Large intestine (tissue), 12 donors: ENCODE measurements at places on chromosomes 12 and 14. TPM values are rescaled to one million over a fixed set of nuclear protein-coding genes. Genes with fewer than 3 reads are reported as not detected.
A peak's percentile ranks its signal among the peaks of the same experiment; 100 is the strongest.

DNA sequence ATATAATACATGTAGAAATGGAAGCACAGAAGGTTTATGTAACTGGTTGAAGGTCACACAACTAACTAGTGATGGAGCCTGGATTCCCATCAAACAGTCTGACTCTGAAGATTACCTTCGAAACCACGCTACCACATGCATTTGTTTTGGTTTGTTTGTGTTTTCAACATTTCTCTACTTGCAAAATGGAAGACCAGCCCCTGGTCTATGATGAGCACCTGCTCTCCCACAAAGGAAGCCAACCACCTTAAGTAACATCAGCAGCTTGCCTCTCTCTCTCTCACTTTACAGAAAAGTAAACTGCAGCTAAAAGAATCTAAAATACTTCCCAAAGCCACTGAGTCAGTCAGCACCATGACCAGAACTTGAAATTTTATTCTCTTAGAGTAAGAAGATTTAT lies 186.9 kb upstream of the TMPO start:
- H3K36me3 ChIP-seq: no peaks in the 10 kb centered on the region
- no peak overlapping the region for H3K4me3 ChIP-seq
- no peaks in the 10 kb centered on the region for H3K4me1 ChIP-seq

GRCh38 chr12:44875417-44875953 lies 630 bp downstream of the NELL2 start:
- H3K27ac ChIP-seq: peak overlapping the region; percentile 36
- no peak for DNase-seq
- peaks cover 3% of the 10 kb centered on the region for H3K4me1 ChIP-seq
- H3K4me3 ChIP-seq: peak overlapping the region; percentile 58
- H3K36me3 ChIP-seq: no peaks in the 10 kb centered on the region

Gene EMP1
- polyA plus RNA-seq: 45.2 TPM

DNA sequence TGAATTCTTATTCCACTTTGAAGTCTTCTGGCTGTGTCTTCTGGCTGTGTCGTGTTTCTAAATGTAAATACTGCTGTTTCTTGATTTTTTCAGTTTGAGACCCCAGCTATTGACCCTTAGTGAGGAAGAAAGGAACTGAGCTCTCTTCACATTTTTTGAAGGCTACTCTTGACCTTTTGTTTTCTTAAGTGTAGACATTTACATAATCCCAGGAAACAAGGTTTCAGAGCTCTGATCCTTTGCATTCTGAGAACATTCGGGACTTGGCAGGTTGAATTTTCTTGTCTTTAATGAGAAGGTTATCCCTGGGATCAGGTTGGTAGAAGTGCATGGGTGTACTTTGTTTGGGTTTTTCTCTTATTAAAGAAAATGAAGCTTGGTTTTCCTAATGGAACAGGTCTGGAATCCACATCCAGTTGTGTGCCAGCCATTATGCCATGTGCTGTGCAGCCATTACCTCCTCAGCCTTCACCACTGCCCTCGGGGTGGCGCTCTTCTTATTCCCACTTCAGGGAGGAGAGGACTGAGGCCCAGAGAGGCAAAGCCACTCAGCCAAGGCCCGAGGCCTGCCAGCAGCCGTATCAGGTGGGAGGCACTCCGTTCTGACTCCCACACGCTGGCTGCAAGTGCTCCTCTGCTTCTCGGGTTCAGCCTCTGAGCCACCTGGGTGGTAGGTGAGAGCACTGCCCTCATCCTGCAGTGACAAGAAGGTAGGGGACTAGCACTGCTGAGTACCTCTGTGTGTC lies 120.9 kb downstream of the BEGAIN start:
- H3K36me3 ChIP-seq: no peaks in the 10 kb centered on the region
- DNase-seq: no peak
- no peaks in the 10 kb centered on the region for H3K4me1 ChIP-seq
- H3K27me3 ChIP-seq: no peaks in the 10 kb centered on the region
- H3K27ac ChIP-seq: no peak overlapping the region

Gene HAL
- polyA plus RNA-seq: 3.6 TPM

Gene PLEKHD1
- polyA plus RNA-seq: 0.03 TPM

- peak; percentile 15 for DNase-seq
- no peaks in the 10 kb centered on the region for H3K36me3 ChIP-seq
- H3K27ac ChIP-seq: no peak overlapping the region
- peaks cover 47% of the 10 kb centered on the region for H3K4me1 ChIP-seq
- no peak overlapping the region for H3K4me3 ChIP-seq
These were observed 41.9 kb downstream of the SLC6A12 start for GRCh38 chr12:171743-172676.

GRCh38 chr12:26939192-26939832 lies 1.0 kb downstream of the FGFR1OP2 start:
- no peaks in the 10 kb centered on the region for H3K36me3 ChIP-seq
- DNase-seq: peak; percentile 24
- H3K4me3 ChIP-seq: peak overlapping the region; percentile 98

- no peak overlapping the region for H3K4me3 ChIP-seq
- no peaks in the 10 kb centered on the region for H3K4me1 ChIP-seq
- no peaks in the 10 kb centered on the region for H3K36me3 ChIP-seq
- no peak for DNase-seq
- H3K27me3 ChIP-seq: no peaks in the 10 kb centered on the region
These were observed 450.0 kb upstream of the FAR2 start for GRCh38 chr12:28699029-28699428.

DNA sequence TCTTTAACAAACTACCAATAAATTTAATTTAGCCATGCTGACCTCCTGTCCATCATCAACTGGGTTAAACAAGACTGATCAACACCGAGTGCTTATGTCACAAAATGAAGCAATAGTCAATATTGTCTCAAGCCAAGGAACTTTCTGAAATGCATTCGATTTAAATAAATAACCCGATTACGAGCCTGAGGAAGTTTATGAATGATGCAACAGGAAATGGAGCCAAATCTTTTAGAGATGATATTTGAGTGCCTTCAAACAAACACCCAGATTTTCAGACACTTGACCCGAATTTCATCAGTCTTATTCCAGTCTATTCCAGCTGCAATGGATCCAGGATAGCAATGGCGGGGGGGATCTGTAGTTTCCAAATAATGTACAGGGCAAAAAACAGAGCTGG lies 27.9 kb downstream of the FAR2 start:
- H3K27me3 ChIP-seq: no peaks in the 10 kb centered on the region
- peaks cover 2% of the 10 kb centered on the region for H3K36me3 ChIP-seq
- no peak overlapping the region for H3K27ac ChIP-seq
- DNase-seq: no peak
- H3K4me3 ChIP-seq: no peak overlapping the region
- no peaks in the 10 kb centered on the region for H3K4me1 ChIP-seq

DNA sequence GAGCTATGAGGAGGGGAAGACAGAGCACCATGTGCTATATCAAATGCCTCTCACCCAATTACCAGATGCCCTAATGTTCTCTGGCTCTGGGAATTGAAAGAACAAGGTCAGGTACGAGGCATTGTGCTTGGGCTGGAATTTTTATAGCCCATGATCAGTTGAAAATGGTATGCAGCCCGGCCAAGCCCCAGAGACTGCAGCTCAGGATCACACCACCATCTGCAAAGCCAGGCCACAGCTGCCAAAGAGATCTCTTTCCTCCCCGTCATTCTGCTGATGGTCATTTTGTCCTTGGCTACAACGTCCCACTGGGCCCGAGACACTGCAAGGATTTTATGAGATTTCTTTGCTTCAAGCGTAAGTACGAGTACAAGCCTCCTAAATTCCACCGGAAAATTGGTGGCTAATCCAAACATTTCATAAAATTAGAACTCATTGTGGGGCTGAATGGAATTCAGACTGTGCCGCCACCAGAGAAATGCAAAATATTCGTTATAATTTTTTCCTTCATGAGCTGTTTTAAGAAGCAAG lies 15.1 kb downstream of the NUAK1 start:
- DNase-seq: no peak
- H3K27me3 ChIP-seq: no peaks in the 10 kb centered on the region
- H3K27ac ChIP-seq: no peak overlapping the region
- H3K36me3 ChIP-seq: no peaks in the 10 kb centered on the region

GRCh38 chr12:32548691-32549281 lies 130.3 kb upstream of the DNM1L start:
- no peak overlapping the region for H3K27ac ChIP-seq
- H3K4me3 ChIP-seq: no peak overlapping the region
- no peak for DNase-seq
- H3K27me3 ChIP-seq: no peaks in the 10 kb centered on the region

DNA sequence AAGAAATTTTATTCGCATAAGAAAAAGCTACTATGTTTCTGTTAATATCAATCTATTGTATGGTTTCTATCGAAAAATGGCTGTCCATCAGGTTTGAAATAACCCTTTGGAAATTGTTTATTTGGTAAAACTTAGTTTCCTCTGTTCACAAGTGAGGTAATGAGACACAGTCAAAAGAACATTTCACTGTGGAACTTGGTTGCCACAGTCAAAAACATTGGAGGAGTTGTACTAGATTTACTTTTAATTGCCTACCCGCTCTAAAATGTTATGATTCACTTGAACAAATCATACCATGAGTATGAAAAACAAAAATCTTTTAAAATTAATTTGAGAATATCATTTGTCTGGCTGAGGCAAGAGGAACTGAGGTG lies 46.5 kb downstream of the ITPR2 start:
- no peak for DNase-seq
- no peak overlapping the region for H3K27ac ChIP-seq

- no peak for DNase-seq
- peaks cover 46% of the 10 kb centered on the region for H3K4me1 ChIP-seq
- H3K4me3 ChIP-seq: no peak overlapping the region
- no peak overlapping the region for H3K27ac ChIP-seq
- H3K36me3 ChIP-seq: no peaks in the 10 kb centered on the region
These were observed 3.3 kb downstream of the AHNAK2 start for GRCh38 chr14:104974665-104975390.

Gene RHOJ
- polyA plus RNA-seq: 20.7 TPM

- DNase-seq: no peak
- H3K4me1 ChIP-seq: peaks cover 12% of the 10 kb centered on the region
- H3K27ac ChIP-seq: peak overlapping the region; percentile 20
These were observed 33.6 kb downstream of the OR10P1 start for GRCh38 chr12:55670276-55670675.

- H3K36me3 ChIP-seq: no peaks in the 10 kb centered on the region
- DNase-seq: no peak
- no peak overlapping the region for H3K4me3 ChIP-seq
- no peak overlapping the region for H3K27ac ChIP-seq
- H3K27me3 ChIP-seq: peaks cover 4% of the 10 kb centered on the region
These were observed 18.8 kb upstream of the FLVCR2 start for GRCh38 chr14:75559451-75560222.

Gene FRMD6
- polyA plus RNA-seq: 10.3 TPM

DNA sequence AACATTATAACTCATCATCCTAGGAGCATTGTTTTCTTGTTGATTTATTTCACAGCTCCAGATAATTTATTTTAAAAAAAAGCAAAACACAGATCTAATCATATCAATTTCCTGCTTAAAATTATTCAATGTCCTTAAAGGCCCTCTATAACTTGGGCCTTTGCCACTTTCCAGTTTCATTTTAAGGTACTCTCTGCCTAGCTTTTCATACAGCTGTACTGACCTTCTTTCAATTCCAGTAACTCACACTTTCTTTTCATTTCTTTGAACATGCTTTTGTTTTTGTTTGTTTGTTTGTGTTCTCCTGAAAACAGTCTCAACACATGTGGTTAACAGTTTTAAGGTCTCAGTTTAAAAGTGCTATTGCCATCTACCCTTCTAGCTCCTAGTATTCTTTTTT lies 281.9 kb downstream of the ACSS3 start:
- H3K4me1 ChIP-seq: no peaks in the 10 kb centered on the region
- H3K27me3 ChIP-seq: no peaks in the 10 kb centered on the region
- H3K4me3 ChIP-seq: no peak overlapping the region
- no peaks in the 10 kb centered on the region for H3K36me3 ChIP-seq

DNA sequence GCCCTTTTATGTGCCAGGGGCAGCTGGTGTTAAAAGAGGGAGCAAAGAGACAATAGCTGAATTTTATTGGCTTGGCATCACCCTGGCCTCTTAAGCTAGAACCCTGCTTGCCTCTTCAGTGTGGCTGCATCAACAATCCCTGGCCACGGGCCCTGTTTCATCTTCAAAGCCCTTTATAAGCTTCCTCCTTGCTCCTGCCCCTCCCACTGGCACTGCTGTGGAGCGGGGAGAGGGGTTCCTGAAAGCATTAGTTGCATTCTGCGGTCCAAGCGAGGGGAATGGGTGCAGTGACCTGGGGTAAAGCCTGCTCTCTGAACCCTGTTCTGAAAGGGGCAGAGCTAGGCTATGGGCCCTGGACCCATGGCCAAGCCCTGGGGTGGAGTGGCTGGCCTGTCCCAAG lies 220 bp upstream of the KRT83 start:
- H3K4me1 ChIP-seq: no peaks in the 10 kb centered on the region
- H3K4me3 ChIP-seq: no peak overlapping the region
- peaks cover 55% of the 10 kb centered on the region for H3K27me3 ChIP-seq
- H3K36me3 ChIP-seq: no peaks in the 10 kb centered on the region
- no peak for DNase-seq

GRCh38 chr12:11827091-11828061 lies 177.9 kb downstream of the ETV6 start:
- H3K27me3 ChIP-seq: no peaks in the 10 kb centered on the region
- no peaks in the 10 kb centered on the region for H3K36me3 ChIP-seq

DNA sequence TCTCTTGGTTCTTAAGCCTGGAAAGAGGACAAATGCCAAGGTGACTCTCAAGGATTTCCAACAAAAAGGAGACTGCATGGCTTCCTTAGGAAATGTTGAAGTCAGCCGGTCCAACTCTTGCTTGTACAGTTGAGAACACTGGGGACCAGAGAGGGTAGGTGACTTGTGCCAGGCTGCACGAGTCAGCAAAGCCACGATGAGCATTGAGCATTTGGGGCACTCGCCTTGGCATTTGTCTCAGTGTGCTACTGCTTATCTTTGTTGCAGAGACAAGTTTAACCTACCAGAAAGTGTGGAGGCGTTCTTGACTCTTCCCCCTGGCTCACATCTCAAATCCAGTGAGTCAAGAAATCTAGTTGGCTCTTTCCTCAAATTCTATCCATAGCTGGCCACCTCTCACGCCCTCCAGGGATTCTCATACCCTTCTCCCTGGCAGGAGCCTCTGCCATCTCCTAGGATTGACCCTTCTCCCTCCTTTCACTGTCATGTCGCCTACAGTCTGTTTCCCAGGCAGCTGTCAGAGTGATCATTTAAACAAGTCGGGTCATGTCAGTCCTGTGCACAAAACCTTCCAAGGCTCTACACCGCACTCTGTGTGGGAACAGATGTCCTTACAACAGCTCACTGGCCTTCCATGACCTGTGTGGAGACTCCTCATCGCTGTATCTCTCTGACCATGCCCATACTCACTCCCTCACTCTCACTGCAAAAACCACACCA lies 17.2 kb upstream of the KRT83 start:
- H3K36me3 ChIP-seq: no peaks in the 10 kb centered on the region
- no peak overlapping the region for H3K27ac ChIP-seq
- no peak for DNase-seq
- no peak overlapping the region for H3K4me3 ChIP-seq
- H3K27me3 ChIP-seq: peaks cover 4% of the 10 kb centered on the region

GRCh38 chr14:51442513-51443175 lies 202.6 kb downstream of the TMX1 start:
- no peaks in the 10 kb centered on the region for H3K36me3 ChIP-seq
- no peak overlapping the region for H3K27ac ChIP-seq
- no peak overlapping the region for H3K4me3 ChIP-seq
- no peaks in the 10 kb centered on the region for H3K27me3 ChIP-seq
- no peak for DNase-seq
- H3K4me1 ChIP-seq: no peaks in the 10 kb centered on the region
